Vagina (tissue), 2 donors: ENCODE measurements at places on chromosomes 13 and 19.

DNA sequence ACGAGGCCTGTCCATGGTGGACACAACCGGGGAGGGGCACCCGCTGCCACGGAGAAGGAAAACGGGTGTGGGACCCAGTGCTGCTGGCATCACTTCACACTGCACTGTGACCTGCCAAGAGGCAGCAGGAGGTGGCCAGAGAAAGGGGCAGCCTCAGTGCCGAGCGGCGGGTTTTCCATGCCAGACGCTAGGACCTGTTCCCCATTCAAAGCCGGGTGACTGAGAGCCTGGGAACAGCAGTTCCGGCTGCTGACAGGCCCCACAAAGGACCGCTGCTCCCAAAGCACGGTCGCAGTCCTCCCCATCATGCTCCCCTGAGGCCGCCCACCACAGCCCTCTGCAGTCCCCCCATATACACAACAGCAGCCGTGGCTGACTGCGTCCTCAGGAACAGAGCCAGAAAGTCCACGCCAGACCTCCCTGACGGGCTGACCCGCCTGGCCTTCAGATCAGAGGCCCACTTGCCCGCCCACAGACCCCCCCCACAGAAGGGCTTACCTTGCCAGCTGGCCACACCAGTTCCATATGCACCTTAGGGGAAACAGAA, 5.4 kb downstream of the AKAP8 start:
- DNase-seq = no peak

DNA sequence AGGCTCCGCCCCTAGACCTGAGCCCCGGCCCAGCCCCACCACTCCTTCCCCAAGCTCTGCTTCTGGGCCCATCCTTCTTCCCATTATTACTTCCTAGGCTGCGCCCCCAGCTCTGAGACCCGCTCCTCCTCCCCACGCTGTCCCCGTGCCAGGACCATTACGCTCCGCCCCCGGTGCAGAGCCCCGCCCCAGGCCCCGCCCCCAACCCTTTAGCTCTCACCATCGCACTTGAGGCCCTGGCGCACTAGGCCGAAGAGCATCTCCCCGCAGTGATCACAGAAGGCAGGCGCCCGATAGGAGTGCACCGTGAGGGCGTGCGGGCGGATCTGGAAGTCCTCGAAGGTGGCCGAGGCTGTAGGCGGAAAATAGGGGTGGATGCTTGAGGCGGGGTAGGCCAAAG, 6.2 kb downstream of the PRKD2 start:
- no peak for DNase-seq

DNA sequence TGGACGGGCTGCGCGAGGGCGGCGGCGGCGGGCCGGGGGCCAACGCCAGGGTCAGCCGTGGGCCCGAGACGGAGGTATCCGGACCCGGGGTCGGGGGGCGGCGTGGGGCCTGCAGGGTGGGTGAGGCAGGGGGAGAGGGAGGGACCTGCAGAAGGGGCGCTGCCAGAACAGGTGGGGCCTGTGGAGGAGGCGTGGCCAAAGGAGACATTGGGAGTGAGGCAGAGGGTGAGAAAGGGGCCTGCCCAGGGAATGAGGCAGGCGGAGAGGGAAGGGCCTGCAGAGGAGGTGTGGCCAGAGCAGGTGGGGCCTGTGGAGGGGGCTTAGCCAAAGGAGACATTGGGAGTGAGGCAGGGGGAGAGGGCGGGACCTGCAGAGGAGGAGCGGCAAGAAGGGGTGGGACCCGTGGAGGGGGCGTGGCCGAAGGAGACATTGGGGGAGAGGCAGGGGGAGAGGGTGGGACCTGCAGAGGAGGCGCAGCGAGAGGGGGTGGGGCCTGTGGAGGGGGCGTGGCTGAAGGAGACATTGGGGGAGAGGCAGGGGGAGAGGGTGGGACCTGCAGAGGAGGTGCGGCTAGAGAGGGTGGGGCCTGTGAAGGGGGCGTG, 4.2 kb downstream of the PRR36 start:
- DNase-seq = no peak

DNA sequence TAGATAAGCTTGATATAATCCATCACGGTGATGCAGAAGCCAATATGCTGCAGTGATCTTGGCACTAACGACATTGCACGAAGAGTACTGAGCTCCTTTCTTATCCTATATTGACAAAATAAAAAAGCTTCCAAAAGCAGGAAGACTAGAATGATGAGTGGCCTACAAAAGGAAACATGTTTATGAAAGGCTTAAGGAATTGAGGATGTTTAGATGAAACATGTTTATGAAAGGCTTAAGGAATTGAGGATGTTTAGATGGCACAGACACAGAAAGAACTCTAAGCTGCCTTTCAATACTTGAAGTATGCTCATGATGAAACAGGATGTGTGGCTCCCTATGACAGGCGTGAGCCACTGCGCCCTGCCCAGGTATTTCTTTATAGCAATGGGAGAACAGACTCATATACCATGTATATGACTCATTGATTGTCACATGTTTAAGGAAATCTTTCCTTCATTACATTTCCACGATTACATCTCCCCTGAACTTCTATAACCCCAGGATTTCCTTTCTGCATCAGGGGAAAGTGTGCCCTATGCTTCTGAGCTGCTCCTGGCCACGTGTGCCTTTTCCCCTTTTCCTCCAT, 690.8 kb upstream of the ARGLU1 start:
- no peak for DNase-seq

DNA sequence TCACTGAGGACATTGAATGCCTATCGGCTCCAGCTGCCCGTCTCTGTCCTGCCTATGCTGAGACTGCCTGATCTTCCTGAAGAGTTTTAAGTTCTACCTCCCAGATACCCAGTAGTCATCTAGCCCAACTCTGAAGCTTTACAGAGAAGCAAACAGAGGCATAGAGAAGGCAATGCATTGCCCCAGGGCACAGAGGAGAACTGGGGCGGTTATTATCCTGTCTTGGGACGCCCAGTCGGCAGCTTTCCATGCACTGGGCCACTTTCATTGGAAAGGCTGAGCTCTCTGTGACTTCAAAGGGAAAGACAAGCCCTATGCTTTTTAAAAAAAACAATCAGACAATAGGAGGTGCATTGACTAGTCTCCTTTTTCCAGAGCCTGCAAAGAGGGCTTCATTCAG, 71.6 kb downstream of the HSPH1 start:
- DNase-seq = no peak

GRCh38 chr19:8489561-8490394, 12.7 kb downstream of the PRAM1 start:
- no peak for DNase-seq

DNA sequence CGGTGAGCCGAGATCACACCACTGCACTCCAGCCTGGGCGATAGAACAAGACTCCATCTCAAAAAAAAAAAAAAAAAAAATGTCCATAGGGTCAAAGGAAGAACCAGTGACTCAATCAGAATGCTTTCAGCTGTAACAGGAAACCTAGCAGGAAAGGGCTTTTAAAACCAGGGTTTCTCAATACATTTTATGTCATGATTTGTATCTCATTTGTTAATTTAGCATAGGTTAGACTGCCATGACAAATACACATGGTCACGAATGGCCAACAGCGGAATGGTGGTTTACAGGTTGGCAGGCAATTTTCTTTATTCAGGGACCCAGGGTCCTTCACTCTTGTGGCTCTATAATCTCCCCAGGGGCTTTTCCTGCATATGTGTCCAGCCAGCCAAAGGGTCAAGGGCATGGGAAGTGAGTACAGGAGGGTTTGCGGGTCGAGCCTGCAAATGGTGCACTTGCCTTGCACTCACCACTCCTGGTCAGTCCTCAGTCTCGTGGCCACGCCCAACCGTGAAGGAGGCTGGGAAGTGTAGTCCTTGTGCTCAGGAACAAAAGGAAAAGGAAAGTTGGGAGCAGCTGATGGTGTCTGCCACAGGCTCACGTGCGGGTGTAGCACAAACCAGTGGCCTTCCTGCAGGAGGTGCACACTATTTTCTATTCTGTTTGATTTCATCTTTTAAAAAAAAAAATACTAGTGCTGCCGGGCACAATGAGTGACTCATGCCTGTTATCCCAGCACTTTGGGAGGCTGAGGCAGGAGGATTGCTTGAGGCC, 14.8 kb downstream of the DHX34 start:
- no peak for DNase-seq

GRCh38 chr13:37510441-37510840, 88.1 kb downstream of the POSTN start:
- no peak for DNase-seq

- DNase-seq = no peak
Measured at GRCh38 chr13:93925990-93926389, 553.5 kb downstream of the DCT start.

- DNase-seq = no peak
Measured at GRCh38 chr13:46621792-46622629, 69.0 kb downstream of the LRCH1 start.

GRCh38 chr19:29781386-29782259, 30.2 kb upstream of the CCNE1 start:
- no peak for DNase-seq

DNA sequence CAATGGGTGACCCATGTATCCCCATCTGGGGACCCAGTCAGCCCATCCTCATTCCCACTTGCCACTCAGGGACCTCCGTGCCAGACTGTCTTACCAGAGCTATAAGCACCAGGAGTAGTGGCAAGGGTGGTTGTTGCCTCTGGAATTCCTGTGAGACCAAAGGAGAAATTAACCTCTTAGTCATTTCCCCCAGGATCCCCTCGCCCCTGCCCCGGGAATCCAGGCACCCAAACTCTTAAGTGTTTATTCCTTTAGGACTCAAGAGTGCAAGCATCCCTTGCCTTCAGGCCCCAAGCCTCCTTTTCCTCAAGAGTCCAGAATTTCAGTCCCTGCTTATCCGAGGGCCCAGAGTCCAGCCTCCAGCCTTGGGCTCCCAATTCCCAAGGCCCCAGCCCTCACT, 9.2 kb downstream of the NTN5 start:
- DNase-seq = no peak

GRCh38 chr13:95207769-95208366, 93.4 kb downstream of the ABCC4 start:
- no peak for DNase-seq

GRCh38 chr19:28889941-28890670, 322.8 kb downstream of the UQCRFS1 start:
- DNase-seq = no peak

DNA sequence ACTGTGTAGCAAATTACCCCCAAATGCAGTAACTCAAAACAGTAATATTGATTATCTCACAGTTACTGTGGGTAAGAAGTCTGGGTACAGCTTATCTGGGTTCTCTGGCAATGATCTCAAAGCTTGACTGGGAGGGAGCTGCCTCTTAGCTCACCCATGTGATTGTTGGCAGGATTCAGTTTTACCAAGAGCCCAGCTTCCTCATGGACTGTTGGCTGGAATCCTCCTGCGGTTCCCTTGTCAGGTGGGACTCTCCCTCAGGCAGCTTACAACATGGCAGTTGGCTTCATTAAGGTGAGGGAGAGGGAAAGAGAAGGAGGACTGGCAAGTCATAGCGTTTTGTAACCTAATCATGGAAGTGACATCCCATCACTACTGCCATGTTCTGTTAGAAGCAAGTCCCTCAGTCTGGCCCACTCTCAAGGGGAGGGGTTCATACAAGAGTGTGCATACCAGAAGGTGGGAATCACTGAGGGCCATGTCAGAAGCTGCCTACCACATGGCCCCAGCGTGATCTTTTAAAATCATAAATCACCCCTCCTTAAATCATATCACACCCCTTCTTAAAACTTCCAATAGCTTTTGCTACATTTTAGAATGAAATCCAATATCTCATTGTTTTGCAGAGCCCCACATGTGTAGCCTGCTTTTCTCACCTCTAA, 108.1 kb downstream of the OLFM4 start:
- no peak for DNase-seq

DNA sequence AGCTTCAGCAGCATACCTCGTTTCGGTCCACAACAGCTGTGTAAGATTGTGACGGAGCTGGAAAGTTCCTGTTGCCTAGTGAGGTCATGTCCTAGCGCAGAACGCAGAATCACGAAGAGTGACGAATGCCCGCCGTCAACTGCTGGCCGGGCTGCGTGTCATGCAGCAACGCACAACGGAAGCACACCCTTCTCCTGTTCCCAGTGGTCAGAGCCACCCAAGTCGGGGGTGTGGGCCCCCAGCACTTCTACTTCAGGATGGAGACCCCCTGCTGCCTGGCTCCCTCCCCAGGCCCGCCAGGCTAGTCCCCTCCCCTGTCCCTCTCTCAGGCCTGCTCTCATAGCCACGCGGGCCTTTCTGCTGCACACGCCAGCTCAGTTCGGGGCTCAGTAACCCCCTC, 25.9 kb downstream of the C2CD4C start:
- no peak for DNase-seq

- peak; percentile 90 for DNase-seq
Measured at GRCh38 chr19:40464059-40465024, 1.2 kb downstream of the BLVRB start.

DNA sequence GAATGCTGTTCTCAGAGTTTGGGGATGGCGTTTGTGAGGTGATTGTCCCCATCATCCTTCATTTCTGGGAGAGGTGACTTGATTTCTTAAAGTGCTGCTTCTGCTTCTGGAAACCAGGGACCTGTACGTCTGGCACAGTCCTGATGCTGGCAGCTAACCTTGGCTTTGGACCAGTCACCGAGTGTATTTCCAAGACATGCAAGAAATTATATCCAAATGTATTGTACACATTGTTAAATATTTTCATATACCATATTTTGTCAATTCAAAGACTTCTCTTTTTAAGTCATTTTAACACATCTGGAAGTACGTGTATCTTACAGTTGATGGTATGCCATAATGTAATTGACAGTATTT, 97.4 kb downstream of the ARHGEF7 start:
- no peak for DNase-seq

DNA sequence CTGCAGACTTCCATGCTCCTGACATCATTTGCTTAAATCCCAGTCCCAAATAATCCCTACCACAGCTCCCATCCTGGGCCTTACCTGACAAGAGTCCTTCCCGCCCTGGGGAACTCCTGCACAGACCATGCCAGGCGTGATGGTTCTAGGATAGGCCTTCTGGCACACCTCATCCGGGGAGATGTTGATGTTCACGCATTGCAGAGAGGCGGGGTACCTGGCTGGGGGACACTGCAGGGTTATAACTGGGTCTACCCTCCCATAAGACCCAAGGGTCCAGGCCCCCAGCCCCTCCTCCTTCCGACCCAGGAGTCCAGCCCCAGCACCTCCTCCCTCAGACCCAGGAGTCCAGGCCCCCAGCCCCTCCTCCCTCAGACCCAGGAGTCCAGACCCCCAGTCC, 4.0 kb downstream of the KLK14 start:
- no peak for DNase-seq
